ENCODE measurements at places on chromosomes 7 and 10. TPM values are rescaled to one million over a fixed set of nuclear protein-coding genes. Genes with fewer than 3 reads are reported as not detected.

IQUB gene
- total RNA-seq: 0.14 TPM

GRCh38 chr7:23545493-23545892, 13.7 kb upstream of the TRA2A start:
- no peak for DNase-seq

GRCh38 chr7:2353936-2354185, 766 bp upstream of the EIF3B start:
- peak; percentile 91 for DNase-seq

PIK3AP1 gene
- 11.3 TPM for total RNA-seq

- no peak for DNase-seq
These were observed 160.5 kb downstream of the GFRA1 start for GRCh38 chr10:116112232-116113231.

DNA sequence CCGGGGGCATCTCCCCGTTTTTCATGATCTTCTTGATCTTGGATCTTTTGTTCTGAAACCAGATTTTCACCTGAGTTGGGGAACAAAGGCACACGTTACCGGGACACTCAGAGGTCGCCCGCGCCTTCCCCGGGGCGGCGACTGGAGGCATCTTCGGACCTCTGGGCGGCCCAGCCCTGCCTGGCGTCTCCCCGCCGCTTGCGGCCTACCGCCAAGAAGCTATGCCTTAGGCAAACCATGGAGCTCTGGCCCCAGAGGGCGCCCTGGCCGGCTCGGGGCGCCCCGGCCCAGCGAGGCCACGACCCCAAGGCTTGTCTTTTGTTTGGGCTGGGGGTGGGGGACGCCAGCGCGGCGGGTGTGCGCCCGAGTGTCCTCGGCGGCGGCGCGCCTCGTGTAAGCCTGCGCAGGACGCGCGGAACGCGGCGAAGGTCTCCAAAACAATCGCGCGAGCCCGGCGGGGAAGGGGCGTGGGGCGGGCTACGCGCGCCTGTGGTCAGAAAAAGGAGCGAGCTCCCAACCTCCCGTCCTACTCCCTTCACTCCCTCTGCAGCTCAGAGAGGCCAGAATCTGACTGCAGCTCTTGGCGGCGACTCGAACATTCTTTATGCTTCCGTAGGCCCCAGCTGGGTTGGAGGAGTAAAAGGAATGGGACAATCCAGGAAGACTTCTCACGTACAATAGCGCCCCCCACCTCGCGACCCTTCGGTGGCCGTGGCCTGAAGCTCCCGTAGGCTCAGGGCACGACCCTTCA, 3.5 kb downstream of the DLX5 start:
- no peak for DNase-seq

- DNase-seq: peak; percentile 28
These were observed 75.1 kb downstream of the ANKRD61 start for GRCh38 chr7:6106140-6106904.

FRMD4A gene
- 4.0 TPM for total RNA-seq

GRCh38 chr7:30922596-30922995, 10.9 kb downstream of the AQP1 start:
- peak; percentile 5 for DNase-seq

DNA sequence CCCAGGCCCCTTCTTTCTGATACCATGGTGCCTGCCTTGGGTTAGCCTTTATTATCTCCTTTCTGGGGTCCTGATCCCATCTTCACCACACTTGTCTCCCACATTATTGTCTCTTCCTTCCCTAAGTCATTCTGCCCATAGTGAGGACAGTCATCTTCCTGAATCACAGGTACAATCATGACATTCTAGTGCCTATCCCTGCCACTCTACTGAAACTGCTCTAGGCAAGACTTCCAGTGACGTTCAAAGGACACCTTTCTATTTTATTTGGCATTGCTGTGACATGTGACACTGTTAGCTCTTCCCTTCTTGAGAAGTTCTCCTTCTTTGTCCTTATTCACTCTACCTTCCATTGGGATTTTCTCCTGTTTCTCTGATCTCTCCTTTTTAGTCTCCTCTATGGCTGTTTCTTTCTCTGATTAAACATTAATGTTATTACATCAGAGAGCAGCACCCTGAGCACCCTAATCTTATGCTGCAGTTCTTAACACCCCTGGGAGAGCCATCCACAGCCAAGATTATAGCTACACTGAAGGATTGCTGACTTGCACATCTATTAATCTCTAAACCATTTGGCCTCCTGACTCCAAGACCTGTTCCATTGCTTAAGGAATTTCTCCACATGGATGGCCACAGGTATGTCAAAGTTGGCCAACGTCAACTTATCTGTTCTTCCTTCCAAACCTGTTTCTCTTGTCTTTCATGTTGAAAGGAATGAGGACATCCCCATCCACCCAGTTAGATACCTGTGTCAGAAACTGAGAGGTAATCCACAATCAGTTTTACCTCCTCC, 10.9 kb downstream of the MACC1 start:
- no peak for DNase-seq
